ENCODE measurements at places on chromosomes 5 and 9. TPM values are rescaled to one million over a fixed set of nuclear protein-coding genes. Genes with fewer than 3 reads are reported as not detected.

GRIA1 gene
- 0.13 TPM for total RNA-seq

HTR1A gene
- not detected for total RNA-seq

CDC20B gene
- total RNA-seq, result not detected

NEUROG1 gene
- not detected for total RNA-seq

KLHL9 gene
- total RNA-seq, result 21.6 TPM

PRSS3 gene
- total RNA-seq, result 6.8 TPM

MARVELD2 gene
- 0.17 TPM for total RNA-seq

TLX3 gene
- total RNA-seq, result not detected

SUSD3 gene
- total RNA-seq, result not detected

TSPAN17 gene
- 32.8 TPM for total RNA-seq

IL13 gene
- not detected for total RNA-seq

OR1Q1 gene
- total RNA-seq, result not detected

IL31RA gene
- 6.9 TPM for total RNA-seq
